Fibroblast of the aortic adventitia (primary cell): ENCODE measurements at places on chromosomes 2 and 18.

- no peak for DNase-seq
These were observed 6.0 kb upstream of the NFE2L2 start for GRCh38 chr2:177270531-177270930.

GRCh38 chr2:188235364-188235763 lies 56.3 kb upstream of the GULP1 start:
- DNase-seq = no peak

DNA sequence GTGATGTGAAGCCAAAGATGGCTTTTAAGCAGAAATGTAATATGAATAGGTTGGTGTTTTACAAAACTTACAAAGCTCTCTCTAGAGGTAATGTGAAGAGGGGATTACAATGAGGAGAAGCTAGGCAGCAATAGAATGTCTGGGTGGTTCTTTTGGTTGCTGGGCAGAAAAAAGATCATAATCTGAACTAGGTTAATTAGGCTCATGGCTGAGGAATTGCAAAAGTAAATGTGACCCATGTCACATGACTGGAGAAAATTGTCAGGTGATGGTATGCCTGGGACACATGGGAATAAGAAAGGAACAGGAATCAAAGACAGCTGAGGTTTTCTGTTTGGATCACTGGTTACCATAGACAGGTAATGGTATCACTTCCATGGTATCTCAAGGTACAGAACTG lies 7.5 kb upstream of the RIT2 start:
- no peak for DNase-seq

GRCh38 chr2:70678576-70679143 lies 89.3 kb downstream of the ADD2 start:
- no peak for DNase-seq
